Naive thymus-derived CD4-positive, alpha-beta T cell (primary cell): ENCODE measurements at places on chromosomes 2 and 18. TPM values are rescaled to one million over a fixed set of nuclear protein-coding genes. Genes with fewer than 3 reads are reported as not detected.

DSC2 gene
- total RNA-seq = not detected

PKDCC gene
- not detected for total RNA-seq

FAM117B gene
- 50.1 TPM for total RNA-seq

TNS1 gene
- total RNA-seq = 0.60 TPM

ASXL3 gene
- total RNA-seq = not detected

TRAPPC12 gene
- 160 TPM for total RNA-seq

ASB18 gene
- not detected for total RNA-seq
